ENCODE measurements at places on chromosomes 4 and X.

DNA sequence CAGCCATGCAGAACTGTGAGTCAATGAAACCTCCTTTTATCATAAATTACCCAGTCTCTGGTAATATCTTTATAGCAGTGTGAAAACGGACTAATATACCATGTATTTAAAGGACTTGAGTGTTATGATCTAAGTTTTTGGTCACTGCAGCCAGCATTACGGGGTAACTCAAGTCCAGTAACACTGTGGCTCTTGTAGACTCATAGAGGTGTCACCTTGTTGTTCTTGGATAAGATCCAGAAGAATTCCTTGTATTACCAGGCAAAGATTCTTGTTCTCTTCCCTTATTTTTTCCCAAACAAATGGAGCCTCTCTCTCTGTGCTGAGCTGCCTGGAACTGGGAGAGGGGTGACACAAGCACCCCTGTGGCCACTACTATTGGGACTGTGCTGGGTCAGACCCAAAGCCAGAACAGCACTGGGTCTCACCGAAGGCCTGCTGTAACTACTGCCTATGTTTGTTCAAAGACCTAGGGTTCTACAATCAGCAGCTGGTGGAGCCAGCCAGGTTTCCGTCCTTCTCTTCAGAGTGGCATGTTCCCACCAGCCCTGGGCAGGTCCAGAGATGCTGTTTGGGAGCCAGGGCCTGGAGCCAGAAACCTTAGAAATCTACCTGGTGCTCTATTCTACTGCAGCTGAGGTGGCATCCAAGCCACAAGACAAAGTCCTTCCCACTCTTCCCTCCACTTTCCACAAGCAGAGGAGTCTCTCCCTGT is 43.7 kb upstream of the MED14 start:
- peak; percentile 70 for DNase-seq

DNA sequence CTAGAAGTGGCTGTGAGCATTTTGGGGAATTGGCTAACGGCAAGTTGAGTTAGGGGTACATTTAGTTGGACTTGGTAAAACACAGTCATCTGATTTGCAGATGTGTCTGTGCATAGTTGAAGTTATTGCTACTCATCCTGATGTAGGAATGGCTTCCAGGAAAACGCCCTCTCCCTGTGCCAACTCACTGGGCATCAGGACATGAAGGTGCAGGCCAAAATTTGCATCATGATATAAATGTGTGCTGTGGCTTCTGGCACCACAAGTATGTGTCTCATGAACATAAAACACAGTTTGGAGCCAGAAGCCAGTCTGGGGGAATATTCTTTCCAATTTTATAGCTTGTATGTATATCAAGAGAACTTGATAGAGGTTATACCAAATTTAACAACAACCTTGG is 54.2 kb upstream of the CBR4 start:
- DNase-seq, result no peak

- peak; percentile 3 for DNase-seq
Observed at GRCh38 chrX:149903889-149904748, 23.1 kb downstream of the MAGEA8 start.

GRCh38 chr4:100079264-100079663 is 111.0 kb downstream of the DDIT4L start:
- DNase-seq, result no peak

GRCh38 chrX:23628131-23628530 is 39.2 kb upstream of the PRDX4 start:
- no peak for DNase-seq

GRCh38 chr4:146095091-146095690 is 80.3 kb upstream of the LSM6 start:
- DNase-seq, result peak; percentile 61

DNA sequence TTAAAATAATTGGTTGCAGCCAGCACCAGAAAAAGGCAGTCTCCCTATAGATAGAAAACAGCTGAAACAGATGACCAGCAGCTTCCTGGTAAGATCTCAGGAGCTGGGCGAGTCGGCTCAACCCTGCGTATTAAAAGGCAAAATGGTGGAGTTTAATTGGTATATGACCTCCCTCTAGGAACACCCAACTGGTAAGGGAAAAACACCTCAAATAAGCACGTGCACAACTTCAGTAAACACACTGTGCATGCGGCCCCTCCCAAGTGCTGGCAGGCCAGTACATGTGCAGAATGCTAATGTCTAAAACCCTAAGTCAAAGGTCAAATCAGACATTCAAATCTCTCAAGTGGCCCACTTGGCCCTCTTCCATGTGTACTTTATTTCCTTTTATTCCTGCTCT is 103.2 kb upstream of the PDE5A start:
- no peak for DNase-seq

DNA sequence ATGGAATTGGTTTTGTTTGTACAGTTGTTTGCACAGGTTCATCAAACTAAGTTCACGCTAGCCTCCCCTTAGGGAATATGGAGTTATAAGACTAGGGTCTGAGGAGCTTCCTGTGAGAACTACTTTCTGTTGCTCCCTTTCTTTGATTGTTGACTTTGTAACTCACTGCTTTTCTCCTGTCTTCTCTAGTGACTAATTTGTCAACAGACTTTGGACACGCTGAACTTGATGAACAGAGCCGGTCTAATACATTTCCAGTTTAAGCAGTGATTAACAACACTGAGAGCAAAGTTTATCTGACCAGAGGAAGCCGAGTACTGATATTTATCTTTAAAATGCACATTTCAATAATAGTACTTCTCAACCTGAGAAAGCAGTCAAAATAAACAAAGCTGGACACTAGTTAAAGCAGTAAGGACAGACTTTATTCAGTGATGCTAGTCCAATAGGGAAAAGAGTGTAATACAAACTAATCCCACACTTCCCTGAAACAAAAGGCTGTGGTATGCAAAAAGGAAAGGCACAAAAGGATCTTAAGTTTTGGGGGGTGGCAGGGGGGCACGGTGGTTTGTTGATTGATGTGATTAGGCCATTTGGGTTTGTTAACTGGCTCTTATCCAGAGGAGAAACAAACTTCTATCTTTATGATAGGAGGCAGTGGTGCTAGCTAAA is 2.7 kb upstream of the NUDT9 start:
- DNase-seq, result no peak

DNA sequence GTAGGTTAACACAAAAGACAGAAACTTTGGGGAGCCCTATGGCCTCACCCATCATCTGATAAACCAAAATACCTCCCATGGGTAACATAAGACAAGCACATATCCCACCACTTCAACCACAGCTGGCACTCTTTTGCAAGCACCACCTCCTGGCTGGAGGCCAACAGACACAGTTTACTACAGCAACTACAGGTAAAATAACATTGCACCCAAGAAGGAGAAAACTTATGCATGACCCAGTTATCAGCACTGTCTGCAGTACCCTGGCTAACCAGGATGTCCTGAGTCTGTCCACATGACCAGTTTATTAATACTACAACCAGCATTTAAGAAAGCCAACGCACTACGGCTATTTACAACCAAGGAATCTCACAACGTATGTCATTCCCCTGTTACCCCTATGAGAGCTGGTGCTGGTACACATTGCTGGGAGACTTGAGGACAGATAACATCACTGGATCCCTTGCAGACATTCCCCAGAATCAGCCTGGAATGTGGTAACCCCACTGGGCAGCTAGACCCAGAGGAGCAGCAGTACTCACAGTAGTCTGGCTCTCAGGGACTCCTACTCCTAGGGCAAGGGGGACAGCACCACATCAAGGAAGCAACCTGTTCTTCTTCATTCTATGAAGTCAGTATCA is 32.0 kb downstream of the ELF2 start:
- peak; percentile 43 for DNase-seq

- DNase-seq, result no peak
Observed at GRCh38 chr4:10303291-10303690, 153.9 kb downstream of the ZNF518B start.

DNA sequence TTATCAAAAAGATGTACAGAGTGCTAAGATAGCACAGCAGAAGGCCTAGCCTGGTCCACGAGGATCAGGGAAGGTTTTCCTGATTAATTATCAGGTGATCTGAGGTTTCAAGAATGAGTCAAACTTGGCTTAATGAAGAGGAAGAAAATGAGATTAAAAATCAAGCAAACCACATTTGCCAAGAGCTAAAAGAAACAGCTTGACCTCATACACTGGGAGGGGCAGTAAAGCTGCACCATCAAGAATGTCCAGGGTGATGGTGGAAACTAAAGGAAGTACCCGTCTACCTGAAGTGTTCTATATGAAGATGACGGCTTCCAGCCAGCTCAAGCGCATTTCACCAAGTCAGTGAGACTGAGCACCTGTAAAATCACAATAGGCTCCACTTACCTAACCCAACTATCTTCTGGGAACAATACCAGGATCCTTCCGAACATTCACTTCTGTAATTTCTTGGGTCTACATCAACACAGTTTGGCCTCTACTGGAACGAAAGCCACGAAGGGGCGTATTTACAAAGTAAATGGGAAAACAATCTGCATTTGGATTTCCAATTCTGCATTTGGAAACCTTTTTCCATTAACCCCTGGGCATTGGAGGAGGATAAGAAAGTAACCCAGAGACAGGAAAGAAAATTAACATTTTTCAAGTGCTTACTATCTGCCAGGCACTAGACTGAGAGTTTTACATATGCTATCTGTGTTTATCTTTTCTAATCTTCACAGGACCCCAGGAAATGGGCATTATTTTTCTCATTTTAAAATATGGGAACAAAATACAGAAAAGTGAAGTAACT is 114.0 kb upstream of the DCLK2 start:
- DNase-seq, result no peak

- peak; percentile 70 for DNase-seq
Observed at GRCh38 chr4:137274404-137274803, 257.9 kb downstream of the PCDH18 start.

- no peak for DNase-seq
Observed at GRCh38 chr4:98026362-98026761, 116.9 kb downstream of the STPG2 start.

DNA sequence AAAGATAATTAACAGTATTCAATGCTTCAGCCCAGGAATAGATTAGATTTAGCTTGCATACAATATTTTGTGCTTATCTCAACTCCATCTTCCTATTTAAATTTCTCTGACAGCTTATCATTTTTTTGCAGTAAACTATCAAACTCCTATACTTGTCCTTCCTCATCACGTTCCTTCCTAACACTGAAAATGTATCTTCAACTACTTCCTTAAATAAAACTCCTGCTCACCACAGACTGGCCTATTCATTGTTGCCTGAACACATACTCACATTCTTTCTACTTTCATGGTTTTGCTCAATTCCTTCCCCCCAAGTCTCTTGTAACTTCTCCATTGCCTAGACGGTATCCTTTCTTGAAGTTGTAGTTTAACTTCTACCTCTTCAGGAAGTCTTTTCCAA is 28.5 kb upstream of the PTPN13 start:
- DNase-seq, result no peak

- DNase-seq, result peak; percentile 34
Observed at GRCh38 chrX:10939424-10939823, 171.7 kb upstream of the HCCS start.

- DNase-seq, result no peak
Observed at GRCh38 chr4:138097912-138098600, 144.1 kb downstream of the SLC7A11 start.

DNA sequence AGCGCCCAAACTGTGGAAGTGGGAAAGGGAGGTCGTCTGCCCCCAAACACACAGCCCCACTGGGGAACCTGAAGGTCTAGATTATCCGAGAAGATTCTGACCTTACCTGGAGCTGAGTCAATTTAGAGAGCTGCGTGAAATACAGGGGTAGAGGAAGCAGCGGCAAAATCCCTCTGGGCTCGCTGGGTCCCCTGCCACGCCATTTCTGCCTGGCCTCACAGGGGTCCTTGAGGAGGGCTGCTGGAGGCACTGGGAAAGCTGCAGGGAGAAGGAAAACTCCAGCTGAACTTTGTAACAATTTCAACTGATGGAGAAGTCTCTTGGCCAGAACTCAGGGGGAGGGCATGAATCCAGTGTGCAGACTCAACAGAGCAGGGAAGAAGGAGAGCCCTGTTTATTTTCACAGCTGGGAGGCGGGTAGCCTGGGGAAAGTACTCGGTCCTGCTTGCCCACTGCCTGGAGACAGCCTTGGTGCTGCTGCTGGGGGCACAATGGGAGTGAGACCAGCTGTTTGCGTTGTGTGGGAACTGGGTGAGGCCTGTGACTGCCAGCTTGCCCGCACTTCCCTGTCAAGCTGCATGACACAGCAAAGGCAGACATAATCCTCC is 93.2 kb upstream of the MAPK10 start:
- peak; percentile 37 for DNase-seq

DNA sequence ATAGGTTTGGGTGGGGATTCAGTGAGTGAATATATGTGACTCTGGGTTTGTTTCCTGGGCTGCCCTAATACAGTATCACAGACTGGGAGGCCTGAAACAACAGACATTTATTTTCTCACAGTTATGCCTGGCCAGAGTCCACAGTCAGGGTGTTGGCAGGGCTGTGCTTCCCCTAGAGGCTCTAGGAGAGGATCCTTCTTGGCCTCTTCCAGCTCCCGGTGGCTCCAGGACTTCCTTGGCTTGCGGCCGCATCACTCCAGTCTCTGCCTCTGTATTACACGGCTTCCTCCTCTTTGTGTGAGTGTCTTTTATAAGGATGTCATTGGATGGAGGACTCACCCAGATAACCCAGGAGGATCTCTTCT is 5.2 kb upstream of the JAKMIP1 start:
- DNase-seq, result no peak

DNA sequence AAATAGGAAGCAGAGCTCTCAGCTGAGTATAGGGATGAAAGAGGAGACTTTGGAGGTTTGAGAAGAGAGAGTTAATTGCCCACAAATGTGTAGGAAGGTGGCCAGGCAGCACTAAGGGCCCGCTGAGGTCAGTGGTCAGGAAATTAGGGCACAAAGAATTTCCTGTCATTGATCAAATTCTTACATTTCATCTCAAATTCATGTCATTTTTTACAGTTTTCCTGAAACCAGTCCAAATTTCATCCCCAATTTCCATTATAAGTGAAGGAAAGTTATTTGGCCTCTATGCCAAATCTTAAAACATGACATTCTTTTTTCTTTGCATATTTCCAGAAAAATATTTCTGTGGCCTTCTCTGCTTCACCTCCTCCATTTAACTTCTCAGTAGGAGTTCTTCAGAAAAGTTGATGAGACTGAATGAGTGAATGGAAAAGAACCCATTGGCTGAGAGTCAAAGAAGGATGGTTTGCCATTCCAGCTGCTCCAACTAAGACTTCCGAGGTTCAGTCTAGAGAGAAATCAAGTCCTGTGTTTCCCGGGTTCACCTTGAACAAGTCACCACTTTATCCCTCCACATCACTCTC is 68.7 kb upstream of the SPRY1 start:
- no peak for DNase-seq

- peak; percentile 13 for DNase-seq
Observed at GRCh38 chrX:14050709-14051108, 21.0 kb upstream of the GEMIN8 start.

- DNase-seq, result no peak
Observed at GRCh38 chrX:33808636-33809035, 323.5 kb downstream of the FAM47A start.

DNA sequence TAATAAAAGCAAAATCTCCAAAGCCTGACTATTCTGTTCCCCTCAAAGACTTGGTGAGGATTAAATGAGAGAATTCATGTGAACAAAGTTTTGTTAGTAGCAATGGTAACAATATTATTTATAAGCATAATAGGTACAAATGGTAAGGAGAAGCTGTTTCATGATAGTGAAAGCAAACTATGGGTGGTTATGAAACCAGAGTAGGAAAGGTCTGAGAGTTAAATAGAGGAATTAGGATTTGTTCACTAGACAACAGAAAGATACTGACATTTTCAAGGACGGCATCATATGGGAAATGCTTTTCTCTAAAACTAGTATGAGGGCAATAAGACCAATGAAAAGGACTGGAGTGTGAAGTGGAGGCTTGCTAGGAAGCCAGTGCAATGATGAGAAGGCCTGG is 128.6 kb upstream of the FTHL17 start:
- no peak for DNase-seq

- DNase-seq, result peak; percentile 24
Observed at GRCh38 chr4:98446499-98447375, 185.6 kb downstream of the RAP1GDS1 start.
